ENCODE measurements at places on chromosomes 2 and 18. TPM values are rescaled to one million over a fixed set of nuclear protein-coding genes. Genes with fewer than 3 reads are reported as not detected.

The RTKN gene
- 11.3 TPM for total RNA-seq

The CGREF1 gene
- total RNA-seq = 11.0 TPM

The AKAIN1 gene
- total RNA-seq = not detected

The ARHGAP28 gene
- total RNA-seq = 9.1 TPM

The RBM44 gene
- total RNA-seq = 1.3 TPM

The DCAF17 gene
- 10.9 TPM for total RNA-seq

Data from mesenteric fat pad (tissue), 1 donor.